ENCODE measurements at places on chromosomes 5 and 9. TPM values are rescaled to one million over a fixed set of nuclear protein-coding genes. Genes with fewer than 3 reads are reported as not detected.

GRCh38 chr9:36924757-36925432, 109.2 kb downstream of the PAX5 start:
- DNase-seq = no peak

- no peak for DNase-seq
Measured at GRCh38 chr5:157285310-157286035, 19.6 kb downstream of the CYFIP2 start.

DNA sequence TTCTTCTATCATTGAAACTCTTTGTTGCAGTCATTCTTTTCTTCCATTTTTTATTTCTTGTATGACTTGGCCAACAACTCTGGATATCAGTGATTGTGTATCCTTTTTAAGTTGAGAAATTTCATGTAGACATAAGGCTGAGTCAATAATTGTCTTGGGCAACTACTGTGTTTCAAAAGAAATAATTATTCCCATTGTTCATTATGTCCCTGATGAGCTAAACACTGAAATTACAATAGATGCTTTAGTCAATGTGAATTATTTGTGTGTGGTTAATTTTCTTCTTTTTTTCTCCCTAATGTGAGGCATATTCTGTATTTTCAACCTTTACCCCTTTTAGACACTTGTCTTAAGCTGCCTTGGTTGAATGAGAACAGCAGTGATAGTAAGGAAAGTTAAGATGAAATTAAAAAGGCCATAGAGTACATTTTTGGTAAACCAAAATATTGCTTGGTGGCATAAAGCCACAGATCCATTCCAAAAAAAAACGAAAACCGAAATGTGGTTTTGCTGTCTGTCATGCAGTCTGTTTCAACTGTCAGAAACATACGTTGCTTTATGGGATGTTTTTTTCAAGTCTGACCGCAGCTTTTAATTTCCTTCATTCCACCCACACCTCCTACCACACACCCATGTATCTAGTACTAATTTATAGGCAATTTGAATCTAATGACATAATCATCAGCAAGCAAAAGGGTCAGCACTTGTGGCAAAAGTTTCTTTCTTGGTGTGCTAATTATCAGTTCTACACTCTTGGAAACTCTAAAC, 21.1 kb downstream of the TLE4 start:
- DNase-seq = no peak

GRCh38 chr5:111774525-111774924, 17.5 kb upstream of the NREP start:
- peak; percentile 48 for DNase-seq

GRCh38 chr5:147417135-147417813, 92.6 kb downstream of the DPYSL3 start:
- DNase-seq = peak; percentile 53

- peak; percentile 79 for DNase-seq
Measured at GRCh38 chr5:80109646-80110478, 74.7 kb downstream of the THBS4 start.

DNA sequence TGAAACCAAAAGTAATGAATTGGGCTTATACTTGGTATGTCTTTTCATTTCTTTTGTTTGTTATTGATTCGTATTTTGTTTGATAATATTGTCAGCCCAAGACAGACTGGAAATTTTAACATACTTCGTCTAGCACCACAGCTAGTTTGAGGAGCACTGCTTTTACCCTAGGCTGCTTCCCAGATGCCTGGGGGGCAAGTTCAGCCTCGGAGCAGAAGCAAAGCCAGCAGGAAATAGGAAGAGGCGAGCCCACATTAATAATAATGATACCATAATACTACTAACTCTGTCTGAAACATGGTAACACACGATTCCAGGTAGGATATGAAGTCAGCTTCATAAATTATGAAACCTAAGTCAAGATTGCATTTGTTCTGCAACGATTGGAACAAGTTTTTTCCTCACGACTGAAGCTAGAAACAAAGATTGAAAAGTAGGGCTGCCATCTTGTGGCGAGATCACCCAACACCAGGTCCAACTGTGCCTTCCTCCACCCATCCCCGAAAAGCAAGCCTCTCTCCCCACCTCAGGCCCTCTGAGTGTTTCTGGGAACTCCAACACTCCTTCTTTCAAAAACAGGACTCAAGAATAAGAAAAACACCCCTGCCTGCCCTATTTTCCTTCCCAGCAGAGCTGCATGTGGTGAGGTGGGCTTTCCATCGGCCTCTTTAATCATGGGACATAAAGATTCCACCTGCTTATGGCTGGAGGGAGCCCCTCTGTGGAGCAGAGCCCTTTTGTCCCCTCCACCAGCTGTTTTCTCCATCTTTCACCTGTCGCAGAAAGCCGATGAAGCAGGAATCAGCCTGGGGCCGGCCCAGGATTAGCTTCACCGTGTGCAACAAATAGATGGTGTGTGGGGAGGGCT, 236.4 kb downstream of the CAAP1 start:
- no peak for DNase-seq

GRCh38 chr9:102842423-102842822, 152.7 kb upstream of the CYLC2 start:
- DNase-seq = no peak

- no peak for DNase-seq
Measured at GRCh38 chr9:113310538-113310937, 7.4 kb upstream of the RNF183 start.

DNA sequence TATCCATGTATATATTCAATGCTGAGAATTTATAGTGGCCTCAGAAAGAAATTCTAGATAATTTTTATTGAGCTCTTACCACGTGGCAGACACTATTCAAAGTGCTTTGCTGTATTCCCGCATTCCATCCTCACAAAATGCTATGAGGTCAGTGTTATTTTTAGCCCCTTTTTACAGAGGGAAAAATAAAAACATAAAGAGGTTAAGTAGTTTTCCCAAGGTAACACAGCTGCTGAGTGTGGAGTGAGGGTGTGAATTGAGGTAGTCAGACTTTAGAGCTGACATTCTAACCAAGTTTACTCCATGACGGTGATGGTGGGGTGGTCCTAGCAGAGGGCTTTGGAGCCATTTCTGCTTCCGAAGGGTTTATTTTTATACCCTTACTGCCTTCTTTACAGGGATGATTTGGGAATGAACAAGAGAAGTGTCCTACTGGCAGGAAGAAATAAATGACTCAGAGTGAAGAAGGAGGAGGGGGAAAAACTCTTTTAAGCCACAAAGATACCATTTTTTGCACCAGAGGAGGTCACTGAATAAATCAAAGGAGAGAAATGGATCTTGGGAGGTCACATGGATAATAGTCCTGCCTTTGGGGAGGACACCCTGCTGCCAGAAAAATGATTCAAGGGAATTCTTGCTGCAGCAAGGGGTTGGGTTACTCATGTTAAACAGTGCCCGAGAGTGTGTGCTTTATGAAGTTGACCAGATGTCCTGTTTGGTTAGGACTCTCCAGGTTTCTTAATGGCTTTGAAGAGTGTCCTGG, 76.1 kb downstream of the HMHB1 start:
- no peak for DNase-seq

The OTULINL gene
- total RNA-seq = 4.9 TPM
